WTC11 (cell line): ENCODE measurements at places on chromosomes 2 and 18.

DNA sequence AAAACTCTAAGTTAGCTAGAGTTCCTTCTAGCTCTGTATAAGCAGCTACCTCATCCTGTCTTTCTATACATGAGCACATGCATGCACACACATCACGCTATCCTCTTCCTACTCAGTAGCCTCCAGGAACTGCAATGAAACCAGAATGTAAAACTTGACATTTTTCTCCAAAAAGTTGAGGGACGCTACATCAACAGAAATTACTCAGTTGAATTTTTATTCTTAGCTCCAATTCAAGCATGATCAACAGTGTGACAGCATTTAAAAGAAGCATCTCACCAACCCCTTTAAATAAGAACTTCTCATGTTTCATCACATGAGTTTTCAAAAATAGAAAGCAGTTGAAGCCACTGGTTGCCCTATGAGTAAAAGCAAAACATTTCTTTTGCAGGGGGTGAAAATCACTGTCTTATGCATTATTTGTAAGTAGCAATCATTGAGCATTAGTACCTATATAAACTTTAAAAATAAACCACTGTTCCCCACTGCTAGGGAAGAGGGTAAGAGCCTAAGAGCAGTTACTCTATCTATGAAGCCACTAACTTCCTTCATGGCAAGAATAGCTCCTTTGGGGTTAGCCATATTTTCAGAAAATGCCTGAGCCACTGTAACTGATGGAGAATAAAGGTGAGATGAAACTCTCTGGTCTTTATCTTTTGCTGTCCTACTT, 77.9 kb upstream of the ARL5A start:
- DNase-seq: no peak

DNA sequence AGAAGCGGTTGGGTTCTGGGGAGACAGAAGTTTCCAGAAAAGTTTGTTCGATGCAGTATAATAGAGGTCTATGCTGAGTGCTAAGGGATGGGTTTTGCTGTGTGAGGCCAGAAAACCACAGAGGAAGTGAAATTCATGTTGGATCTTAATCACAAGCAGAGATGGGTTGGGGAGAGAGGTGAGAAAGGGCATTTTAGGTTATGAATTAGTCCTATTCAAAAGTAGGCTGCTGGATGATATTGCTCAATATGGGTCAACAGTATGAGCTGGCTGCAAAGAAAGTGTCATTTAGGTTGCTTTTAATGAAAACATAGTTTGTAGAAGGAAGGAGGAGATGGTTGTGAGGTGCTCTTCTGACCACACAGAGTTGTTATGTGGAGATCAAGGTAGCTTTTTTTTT, 118.8 kb upstream of the LHCGR start:
- DNase-seq: no peak

- no peak for DNase-seq
Measured at GRCh38 chr2:101063352-101064124, 61.4 kb downstream of the RPL31 start.

DNA sequence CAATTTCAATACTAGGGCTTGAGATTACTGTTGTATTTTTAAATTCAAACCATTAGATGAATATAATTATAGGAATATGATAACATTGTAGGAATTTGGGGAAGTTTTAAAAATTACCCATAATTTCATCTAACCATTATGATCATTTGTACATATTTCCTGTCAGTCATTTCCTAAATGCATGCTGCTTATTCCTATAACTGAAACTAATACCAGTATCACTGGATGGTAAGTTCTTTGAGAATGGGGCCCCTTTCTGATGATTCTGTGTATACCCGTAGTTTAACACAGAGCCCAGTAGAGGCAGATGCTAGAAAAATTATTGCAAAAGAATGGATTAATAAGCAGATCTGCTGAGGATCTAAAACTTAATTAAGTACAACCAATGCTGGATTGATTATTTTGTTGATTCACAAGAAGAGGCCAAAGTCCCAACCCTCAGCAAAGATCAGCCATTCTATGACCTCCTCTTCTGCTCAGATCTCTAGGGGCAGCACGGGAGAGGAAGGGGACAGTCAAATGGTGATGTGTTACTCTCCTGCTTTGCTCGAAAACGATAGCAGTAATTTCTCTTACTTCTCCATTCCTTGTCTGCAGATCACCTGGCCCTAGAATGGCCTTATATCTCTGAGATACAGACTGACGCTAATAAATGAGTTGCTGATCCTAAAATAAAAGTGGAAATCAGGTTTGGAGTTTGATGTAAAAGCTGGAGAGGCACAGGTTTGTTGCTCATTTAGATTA, 69.5 kb upstream of the PELI1 start:
- no peak for DNase-seq

- no peak for DNase-seq
Measured at GRCh38 chr2:20653695-20654534, 3.0 kb upstream of the HS1BP3 start.
